H9 (cell line): ENCODE measurements at places on chromosomes 5 and 9.
A peak's percentile ranks its signal among the peaks of the same experiment; 100 is the strongest.

- no peak for DNase-seq
Observed at GRCh38 chr5:143693651-143694252, 118.2 kb upstream of the HMHB1 start.

DNA sequence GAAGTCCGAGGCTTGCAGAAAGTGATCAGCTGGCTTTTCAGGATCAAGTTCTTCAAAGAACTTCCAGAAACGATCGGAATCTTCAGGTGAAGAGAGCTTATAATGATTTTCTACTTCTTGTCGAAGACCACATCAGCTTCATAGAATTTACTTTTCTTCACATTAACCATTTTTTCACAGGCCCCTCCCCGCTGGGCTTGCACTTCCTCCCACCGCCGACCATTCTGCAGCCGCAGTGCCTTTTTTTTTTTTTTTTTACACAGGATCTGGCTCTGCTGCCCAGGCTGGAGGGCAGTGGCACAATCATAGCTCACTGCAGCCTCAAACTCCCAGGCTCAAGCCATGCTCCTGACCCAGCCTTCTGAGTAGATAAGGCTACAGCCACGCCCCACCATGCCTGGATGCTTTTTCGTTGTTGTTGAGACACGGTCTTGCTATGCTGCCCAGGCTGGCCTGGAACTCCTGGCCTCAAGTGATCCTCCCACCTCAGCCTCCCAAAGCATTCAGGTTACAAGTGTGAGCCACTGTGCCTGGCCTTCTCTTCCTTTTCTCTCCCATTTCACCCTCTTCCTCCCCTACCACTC lies 15.3 kb upstream of the RNF130 start:
- no peak for DNase-seq

- no peak for DNase-seq
Observed at GRCh38 chr9:80028501-80028900, 456.7 kb downstream of the TLE4 start.

DNA sequence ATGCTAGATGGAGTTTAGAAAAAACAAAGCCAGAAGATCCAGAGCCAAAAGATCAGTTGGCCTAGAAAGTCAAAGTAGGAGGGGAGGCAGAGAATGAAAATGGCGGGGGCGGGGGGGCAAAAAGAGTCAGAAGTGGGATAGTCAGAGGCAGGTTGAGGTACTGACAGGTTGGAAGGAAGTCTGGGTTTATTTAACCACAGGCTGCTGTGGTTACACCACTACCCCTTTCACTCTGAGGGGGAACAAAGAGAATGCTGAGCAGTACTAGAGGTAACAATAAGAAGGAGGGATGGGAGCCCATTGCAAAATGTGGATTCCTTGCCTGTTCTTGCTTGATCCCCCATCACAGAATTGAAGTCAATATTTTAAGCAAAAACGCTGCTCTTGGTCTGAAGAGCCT lies 111.8 kb downstream of the CAVIN4 start:
- no peak for DNase-seq

- peak; percentile 76 for DNase-seq
Observed at GRCh38 chr5:150155258-150156026, at the start of gene PDGFRB. TSS of gene PDGFRB (minus strand) at chr5:150155845. CDS start at chr5:150137047, 18,798 bp downstream.

- no peak for DNase-seq
Observed at GRCh38 chr5:94908889-94909480, 290.5 kb downstream of the SLF1 start.

DNA sequence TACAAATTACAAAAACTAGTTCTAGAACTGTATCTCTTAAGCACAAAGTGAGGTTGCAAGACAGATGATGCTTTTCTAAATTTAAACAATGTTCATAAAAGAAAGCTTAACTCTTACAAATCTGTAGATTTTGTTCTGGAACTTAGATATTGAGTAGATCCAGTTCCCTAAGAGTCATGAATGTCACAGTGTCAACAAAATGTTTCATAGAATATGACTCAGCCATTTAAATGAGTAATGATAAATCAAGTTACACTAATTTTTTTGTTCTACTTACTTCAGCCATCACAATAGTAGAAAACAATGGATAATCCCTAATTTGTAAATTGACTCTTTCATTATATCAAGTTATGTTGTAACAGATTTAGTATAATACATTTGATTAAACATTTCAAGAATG lies 239.7 kb downstream of the MEF2C start:
- no peak for DNase-seq

GRCh38 chr9:28563291-28563934 lies 990.1 kb upstream of the C9orf72 start:
- DNase-seq: no peak

DNA sequence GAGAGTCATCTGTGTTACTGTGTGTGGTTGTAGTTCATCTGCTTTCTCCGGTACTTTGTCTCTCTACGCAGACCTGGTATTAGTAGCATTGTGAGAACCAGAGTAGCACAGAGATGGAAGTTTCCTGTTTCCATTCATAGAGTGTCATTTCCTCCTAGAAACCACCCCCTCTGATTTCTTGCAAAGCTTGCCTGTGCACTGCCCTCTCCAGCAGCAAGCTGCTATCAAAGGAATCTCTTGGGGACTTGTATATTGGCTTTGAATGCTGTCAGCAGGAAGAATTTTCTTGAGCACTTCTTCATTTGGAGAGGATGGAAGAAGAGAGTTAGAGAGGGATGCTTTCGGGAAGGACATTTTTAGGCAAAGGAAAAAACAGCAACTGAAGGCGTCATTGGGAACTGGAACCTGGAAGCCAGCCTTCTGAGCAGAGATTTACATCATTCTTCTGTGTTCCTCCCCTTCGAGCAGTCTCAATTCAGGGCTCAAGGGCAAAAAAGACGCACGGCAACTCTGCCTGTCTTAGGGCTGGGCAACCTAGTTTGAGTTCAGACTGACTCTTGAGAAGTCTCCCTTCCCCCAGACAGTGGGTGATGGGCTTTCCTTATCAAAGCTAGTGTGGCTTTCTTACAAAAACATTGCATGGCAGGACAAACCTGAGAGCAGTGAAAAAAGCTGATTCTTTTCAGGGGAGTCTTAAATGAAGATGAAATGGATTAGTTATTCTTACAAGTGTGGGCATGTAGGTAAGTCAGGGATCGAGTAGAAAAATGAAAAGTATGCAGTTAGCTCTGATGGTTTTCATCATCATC lies 226.3 kb downstream of the AOPEP start:
- no peak for DNase-seq

DNA sequence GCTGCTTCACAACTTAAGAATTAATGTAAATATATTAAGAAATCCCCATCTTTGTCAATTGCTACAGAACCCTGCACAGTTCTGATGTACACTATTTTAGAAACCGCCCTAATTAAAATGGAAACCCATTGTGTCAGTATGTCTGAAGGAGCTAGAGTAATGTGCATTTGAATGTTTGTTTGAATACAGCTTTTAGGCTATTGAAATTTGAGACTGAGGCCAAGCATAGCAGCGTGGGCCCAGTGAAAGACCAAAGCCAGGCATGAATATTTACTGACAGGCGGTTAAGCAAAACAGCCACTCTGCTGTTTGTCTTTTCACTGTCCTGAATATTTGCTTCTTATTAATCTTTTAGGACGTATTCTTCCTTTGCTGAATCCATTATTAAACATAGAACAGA lies 252.3 kb downstream of the IZUMO3 start:
- peak; percentile 35 for DNase-seq

DNA sequence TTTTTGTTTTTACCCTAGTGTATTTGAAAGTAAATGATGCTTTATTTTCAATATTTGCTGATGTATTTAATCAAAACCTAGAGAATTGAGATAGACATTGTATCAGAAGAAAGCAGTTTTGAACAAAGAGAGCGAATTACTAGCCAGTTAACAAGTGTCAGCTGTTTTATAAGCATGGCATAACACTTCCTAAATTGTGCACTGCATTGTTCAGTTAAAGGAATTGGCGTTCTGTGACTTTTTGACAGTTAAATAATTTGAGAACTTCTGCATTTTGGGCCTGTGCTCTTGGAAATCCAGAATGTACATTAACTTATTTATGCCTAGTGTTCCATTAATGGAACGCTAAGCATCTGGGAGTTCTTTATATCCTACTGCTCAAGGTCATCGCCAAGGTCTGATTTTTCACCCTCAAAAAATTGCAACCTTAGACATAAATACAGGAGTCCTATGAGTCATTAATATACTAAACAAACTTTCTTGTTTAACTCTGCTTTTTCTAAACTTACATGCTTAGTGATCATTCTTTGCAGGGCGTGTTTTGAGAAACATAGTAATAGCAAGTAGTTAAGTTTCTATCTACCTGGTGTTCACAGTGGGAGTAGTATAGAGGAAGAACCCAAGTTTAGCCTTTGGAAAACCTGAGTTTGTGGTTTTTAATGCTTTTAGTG lies 31.1 kb downstream of the RASA1 start:
- DNase-seq: no peak
